ENCODE measurements at places on chromosomes 1 and 21. TPM values are rescaled to one million over a fixed set of nuclear protein-coding genes. Genes with fewer than 3 reads are reported as not detected.
A peak's percentile ranks its signal among the peaks of the same experiment; 100 is the strongest.

DNA sequence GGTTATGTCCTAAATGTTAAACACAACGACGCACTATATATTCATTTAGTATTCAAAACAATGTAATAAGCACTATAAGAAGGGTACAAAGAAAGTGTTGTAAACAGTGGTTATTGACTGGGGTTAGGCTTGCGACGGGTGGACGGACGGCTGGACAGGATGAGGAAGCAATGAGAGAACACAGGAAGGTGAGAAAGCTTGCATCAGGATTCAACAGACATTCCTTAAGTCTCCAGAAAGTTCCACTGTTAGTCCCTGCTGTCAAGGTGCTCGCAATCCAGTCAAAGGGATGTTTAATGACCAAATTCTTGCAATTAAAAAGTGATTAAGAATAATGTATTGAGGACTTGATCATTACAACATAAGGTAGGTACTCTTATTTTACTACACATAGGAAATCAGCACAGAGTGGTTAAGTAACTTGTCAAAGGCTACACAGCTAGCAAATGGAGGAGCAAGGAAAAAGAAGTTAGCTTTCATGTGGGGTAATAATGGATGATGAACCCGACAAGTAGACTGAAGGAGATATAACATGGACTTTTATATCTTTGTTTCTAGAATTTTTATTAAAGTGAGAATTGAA is 994 bp upstream of the ACBD6 start:
- peak overlapping the region; percentile 98 for H3K27ac ChIP-seq
- no peak for DNase-seq
- no peaks in the 10 kb centered on the region for H3K27me3 ChIP-seq
- H3K4me1 ChIP-seq = peaks cover 47% of the 10 kb centered on the region
- H3K4me3 ChIP-seq = peak overlapping the region; percentile 96
- no peaks in the 10 kb centered on the region for H3K36me3 ChIP-seq

Gene ITGB2
- 1.4 TPM for total RNA-seq

GRCh38 chr1:62283986-62284385 is 35.2 kb downstream of the KANK4 start:
- H3K27me3 ChIP-seq = peaks cover 39% of the 10 kb centered on the region
- H3K36me3 ChIP-seq = no peaks in the 10 kb centered on the region
- no peak overlapping the region for H3K4me3 ChIP-seq
- peaks cover 27% of the 10 kb centered on the region for H3K4me1 ChIP-seq

Gene TRAPPC10
- total RNA-seq = 37.0 TPM

GRCh38 chr1:9316080-9316444 is 23.4 kb downstream of the SPSB1 start:
- peak overlapping the region; percentile 99 for H3K27ac ChIP-seq
- no peak overlapping the region for H3K4me3 ChIP-seq
- peaks cover 25% of the 10 kb centered on the region for H3K36me3 ChIP-seq
- H3K4me1 ChIP-seq = peaks cover 89% of the 10 kb centered on the region
- H3K27me3 ChIP-seq = no peaks in the 10 kb centered on the region

DNA sequence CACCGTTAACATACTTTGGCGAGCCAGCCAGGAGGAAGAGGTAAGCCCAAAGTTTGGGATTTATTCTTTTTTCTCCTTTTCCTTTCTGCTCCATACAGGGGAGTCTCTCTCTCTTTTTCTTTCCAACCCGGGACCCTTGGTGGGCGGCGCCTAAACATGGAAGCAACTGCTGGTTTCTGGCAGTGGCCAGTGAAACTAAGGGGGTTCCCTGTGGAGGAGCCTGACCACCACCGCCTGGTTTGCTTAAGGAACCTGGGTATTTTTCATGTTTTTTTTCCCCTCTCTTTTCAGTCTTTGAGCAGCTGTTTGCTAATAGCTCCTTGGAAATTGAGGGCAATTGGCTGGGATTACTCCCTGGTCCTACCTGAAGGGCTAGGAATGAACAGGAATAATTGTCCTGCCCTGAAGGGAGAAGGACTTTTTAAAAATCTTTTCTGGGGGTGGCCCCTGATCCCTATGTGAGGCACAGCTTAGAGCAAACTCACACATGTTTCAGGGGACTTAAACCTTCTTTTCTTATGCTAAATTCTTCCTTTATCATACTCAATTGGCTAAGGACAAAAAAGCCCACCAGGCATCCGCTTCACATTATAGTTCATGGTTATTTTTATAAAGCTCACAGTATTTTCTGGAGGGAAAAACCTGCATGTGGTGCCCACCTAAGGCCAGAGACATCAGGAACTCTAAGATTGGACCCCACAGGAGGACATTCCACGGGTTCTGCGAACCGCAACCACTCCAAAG is 61.3 kb upstream of the PLD5 start:
- H3K27ac ChIP-seq = no peak overlapping the region
- H3K27me3 ChIP-seq = no peaks in the 10 kb centered on the region
- no peaks in the 10 kb centered on the region for H3K4me1 ChIP-seq
- no peaks in the 10 kb centered on the region for H3K36me3 ChIP-seq
